Cortex of kidney (tissue), 1 donor: ENCODE measurements at places on chromosomes 1 and 21.

DNA sequence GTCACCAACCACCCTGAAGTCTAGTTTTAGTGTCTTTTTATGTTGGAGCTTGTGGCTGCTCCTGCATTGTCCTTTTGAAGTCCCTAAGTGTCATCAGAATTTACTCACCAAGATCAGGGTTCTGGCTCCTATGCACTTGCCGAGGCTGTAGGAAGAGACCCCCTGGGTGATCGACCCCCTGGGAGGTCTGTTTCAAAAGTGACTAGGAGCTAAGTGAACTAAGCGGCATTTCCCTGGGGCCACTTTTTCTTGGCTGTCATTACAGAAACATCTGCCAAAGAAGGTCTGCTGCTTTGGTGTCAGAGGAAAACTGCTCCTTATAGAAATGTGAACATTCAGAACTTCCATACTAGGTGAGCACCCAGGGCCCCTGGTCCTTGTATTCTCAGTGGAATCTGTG is 39.4 kb downstream of the ACTN2 start:
- DNase-seq = no peak

GRCh38 chr1:27531959-27532685 is 42.2 kb upstream of the WASF2 start:
- DNase-seq = no peak

- DNase-seq = no peak
These were observed 68.3 kb downstream of the CLIC6 start for GRCh38 chr21:34737115-34737514.

GRCh38 chr1:20999525-21000244 is 177.0 kb downstream of the EIF4G3 start:
- no peak for DNase-seq
